ENCODE measurements at places on chromosomes 5 and 9. TPM values are rescaled to one million over a fixed set of nuclear protein-coding genes. Genes with fewer than 3 reads are reported as not detected.

GRCh38 chr9:116895961-116896360 lies 208.9 kb downstream of the TRIM32 start:
- DNase-seq, result no peak

DNA sequence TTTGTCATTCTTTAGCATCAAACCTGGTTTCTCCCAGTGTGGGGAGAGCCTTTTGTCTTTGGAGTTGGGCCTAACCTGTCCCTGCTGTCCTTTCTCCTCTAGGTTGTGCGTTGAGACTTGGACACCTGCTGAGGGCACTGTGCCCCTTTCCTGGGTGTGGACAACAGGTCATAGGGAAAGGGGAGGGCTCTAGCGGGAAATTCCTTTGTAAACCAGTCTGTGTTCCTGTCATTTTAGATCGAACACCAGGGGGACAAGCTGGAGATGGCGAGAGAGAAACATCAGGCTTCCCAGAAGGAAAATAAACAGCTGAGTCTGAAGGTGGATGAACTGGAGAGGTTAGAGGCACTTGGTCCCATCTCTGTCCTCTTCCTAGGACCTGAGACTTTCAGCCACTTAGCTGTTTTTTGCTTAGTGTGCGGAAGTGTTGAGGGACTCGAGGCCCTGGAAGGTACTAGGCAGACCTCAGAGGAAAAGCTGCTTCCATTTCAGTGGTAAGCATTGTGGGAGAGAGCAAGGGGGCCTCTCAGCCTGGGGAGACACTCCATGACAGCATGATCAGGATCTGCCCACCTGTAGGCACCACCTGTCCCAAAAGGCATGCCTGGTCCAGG lies 8.6 kb upstream of the GLE1 start:
- DNase-seq, result no peak

DNA sequence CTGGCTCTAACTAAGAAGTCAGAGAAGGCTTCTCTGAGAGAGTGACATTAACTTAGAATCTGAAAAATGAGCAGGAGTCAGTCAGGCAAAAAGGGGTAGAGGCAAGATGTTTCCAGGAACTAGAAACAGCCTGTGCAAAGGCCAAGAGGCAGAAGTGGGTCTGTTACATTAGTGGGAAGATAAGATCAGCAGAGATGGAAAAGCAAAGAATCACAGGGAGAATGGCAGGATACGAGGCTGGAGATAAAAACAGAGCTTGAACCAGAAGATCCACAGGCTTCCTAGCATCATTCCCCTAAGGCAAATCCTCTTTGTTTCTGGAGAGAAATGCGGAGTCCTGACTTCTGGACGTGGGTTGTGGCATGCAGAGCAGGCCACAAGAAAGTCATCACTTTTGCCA lies 27.4 kb downstream of the ASTN2 start:
- DNase-seq, result no peak

Gene SLC34A1
- not detected for total RNA-seq

Gene PHYHD1
- 1.1 TPM for total RNA-seq

DNA sequence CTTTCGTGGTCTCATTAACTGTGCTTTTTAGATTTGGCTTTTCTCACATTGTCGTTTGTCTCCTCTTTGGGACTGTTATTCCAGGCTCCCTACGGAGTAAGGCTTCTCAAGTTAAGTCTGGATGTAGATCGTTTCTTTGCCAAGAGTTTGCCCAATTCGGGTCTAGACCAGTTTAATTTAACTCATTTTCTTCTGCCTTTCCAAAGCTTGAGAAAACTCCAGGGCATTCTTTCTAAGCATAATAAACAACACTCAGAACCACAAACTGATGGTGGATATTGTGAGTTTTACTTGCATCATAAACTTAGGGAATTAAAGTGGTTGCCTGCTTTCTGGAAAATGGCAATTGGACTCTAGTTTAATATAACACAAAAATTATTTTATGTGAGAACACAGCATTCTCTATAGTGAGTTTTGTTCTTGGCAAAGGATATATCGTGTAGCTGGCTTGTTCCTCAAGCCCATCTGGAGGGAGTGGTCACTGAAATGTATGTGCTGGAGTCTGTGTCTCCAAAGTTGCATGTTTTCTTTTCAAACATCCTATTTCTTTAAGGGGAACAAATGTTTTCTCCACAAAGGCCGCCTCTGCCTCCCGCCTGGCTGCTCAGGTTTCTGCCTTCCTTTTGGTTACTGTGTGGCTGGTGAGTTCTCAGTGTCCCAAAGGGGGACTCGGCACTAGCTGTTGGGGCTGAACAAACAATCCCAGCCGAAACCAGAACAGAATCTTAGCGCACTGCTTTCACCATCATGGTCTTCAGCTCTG lies 211.3 kb upstream of the FBN2 start:
- DNase-seq, result no peak
